Erythroblast (primary cell): ENCODE measurements at places on chromosomes 5 and 9.

DNA sequence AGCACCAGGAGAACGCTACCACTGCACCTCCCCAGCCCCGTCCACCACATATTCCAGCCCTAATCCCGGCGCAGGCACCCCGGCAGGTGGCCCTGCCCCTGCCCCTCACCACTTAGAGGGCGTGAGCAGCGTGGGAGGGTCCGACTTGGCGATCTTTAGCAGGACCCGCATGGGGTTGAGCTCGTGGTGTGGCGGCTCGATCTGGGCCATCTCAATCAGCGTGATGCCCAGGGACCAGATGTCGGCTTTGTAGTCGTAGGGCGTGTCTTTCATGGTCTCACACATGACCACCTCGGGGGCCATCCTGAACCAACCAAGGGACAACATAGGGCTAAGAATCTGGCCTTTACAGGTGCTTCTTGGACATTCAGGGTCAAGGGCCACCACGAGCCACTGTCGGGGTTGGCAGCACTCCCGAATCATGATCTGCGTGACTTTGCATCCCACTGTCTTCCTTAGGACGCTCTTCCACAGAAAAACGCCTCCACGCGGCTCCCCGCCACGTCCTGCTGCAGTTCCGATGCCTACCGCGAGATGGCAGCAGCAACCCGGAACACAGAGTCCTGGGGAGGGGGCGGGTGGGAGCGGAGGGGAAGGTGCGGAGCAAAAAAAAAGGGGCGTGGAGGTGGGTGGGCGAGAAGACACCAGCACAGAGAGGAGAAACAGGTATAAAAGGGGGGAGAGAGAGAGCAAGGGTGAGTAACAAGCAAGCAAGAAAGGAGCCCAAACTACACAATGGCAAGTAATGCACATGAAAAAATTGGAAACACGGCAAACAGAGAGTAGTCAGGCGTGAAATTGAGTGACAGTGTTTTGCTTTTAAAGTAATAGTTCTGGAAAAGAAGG lies 81.3 kb downstream of the STK10 start:
- DNase-seq: peak; percentile 48

DNA sequence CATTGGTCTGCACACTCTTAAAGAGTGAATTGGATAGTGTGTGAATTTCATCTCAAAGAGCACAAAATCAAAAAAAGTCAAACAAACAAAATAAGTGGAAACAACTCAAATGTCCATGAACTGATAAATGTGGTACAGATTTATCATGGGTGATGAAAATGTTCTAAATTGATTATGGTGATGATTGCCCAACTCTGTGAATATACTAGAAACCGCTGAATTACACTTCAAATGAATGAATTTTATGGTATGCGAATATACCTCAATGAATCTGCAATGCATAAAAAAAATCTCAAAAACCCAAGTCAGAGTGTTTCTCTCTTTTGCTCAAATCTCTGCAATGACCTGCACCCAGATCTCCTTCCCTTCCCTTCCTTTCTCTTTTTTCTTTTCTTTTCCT lies 64.0 kb downstream of the PRRC1 start:
- DNase-seq: no peak

DNA sequence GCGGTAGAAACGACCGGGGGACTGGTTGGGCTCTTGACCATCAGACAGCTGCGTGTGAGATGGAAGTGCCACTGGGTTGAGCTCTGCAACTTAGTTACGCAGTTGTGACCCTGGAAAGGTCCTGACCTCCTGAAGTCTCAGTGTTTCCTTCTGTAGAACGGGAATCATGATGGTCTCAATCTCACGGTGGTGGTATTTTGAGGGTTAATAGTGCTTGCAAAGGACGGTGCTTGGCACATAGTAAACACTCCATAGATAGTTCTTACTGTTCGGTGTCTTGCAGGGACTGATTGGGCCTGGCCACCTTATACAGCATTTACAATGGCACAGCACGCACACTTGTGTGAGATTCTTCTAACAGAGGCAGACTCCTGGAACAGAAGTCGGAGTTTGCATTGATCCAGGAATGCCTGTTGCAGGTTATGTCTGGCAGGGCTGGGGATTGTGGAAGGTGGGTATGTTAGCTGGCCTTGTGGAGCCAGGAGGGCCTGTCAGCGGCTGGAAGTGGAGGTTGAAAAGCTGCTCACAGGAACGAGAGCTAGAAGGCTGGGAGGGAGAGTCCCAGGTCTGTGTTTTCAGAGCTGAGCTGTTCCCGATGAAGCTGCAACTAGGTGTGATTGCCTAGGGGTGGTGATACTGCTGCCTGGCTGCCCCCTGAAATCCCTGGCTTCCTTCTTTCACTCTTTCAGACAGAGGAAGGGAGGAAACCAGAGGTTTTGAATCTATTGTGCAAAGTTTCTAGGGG lies 962 bp upstream of the TXN start:
- DNase-seq: no peak

GRCh38 chr5:10262121-10262774 lies 12.2 kb downstream of the CCT5 start:
- no peak for DNase-seq
